Activated CD4-positive, alpha-beta T cell treated with anti-CD3 and anti-CD28 coated beads, Interleukin-2, amount 10 ng/mL, durations not matched to agents 7 days and 5 days (primary cell): ENCODE measurements at places on chromosomes 4 and X. TPM values are rescaled to one million over a fixed set of nuclear protein-coding genes. Genes with fewer than 3 reads are reported as not detected.

GRCh38 chr4:182795446-182796238 lies 121.5 kb downstream of the DCTD start:
- no peak for DNase-seq

DNA sequence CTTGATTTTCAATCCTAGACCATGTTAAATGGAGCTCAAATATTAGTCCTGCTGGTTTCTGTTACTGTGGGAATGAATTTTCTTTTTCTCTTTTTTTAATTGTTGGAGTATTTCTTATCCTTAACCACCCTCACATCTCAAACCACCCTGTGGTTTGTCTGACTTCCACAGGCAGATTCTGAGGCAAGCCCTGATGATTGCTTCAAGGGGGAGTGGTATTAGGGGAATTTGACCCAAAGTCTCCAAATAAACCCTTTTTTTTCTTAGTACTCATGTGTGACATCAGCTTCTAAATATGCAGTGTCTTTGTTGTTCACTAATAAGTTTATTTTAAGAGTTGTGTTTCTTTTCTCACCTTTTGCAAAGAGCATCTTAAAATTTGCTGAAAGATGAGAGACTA lies 810.3 kb downstream of the IL1RAPL1 start:
- DNase-seq = no peak

GRCh38 chr4:116073051-116073450 lies 959.6 kb upstream of the NDST4 start:
- no peak for DNase-seq

- no peak for DNase-seq
Observed at GRCh38 chr4:116150152-116150551, 935.2 kb downstream of the TRAM1L1 start.

- no peak for DNase-seq
Observed at GRCh38 chr4:158492391-158492790, 29.3 kb upstream of the RXFP1 start.

GAGE12E gene
- total RNA-seq = not detected

GABRQ gene
- total RNA-seq = not detected

ETDA gene
- total RNA-seq = not detected

CXCL10 gene
- total RNA-seq = 0.40 TPM

PCSK1N gene
- 0.40 TPM for total RNA-seq

TRIM60 gene
- not detected for total RNA-seq

NOX1 gene
- not detected for total RNA-seq
